ENCODE measurements at places on chromosomes 5 and 9. TPM values are rescaled to one million over a fixed set of nuclear protein-coding genes. Genes with fewer than 3 reads are reported as not detected.

Gene PLPP7
- total RNA-seq, result not detected

Gene NAIP
- total RNA-seq, result 4.6 TPM

Gene SIGMAR1
- 141 TPM for total RNA-seq

Gene RANBP17
- 17.1 TPM for total RNA-seq

Gene SLC25A48
- total RNA-seq, result 1.0 TPM

DNA sequence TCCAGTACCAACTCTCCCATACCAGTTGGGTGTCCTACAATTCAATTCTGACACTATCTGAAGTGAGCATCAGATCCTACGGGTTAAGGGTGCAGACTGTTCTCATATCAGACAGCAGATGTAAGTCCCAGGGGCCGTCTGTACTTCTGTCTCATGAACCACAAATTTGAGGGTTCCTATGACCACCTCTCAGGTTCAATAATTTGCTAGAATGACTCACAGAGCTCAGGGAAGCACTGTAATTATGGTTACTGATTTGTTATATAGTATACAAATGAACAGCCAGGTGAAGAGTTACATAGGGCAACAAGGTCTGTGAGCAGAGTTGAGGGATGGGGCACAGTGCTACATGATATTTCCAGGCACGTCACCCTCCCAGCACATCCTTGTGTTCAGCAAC lies 499.1 kb downstream of the DMAC1 start:
- H3K27ac ChIP-seq, result no peak overlapping the region
- no peaks in the 10 kb centered on the region for H3K36me3 ChIP-seq
- H3K27me3 ChIP-seq, result no peaks in the 10 kb centered on the region
- no peak overlapping the region for H3K4me3 ChIP-seq

GRCh38 chr5:98510143-98510985 lies 263.1 kb upstream of the RGMB start:
- peaks cover 6% of the 10 kb centered on the region for H3K4me1 ChIP-seq
- H3K4me3 ChIP-seq, result no peak overlapping the region
- H3K27ac ChIP-seq, result peak overlapping the region; percentile 33
- DNase-seq, result peak; percentile 27
- no peaks in the 10 kb centered on the region for H3K27me3 ChIP-seq

GRCh38 chr9:7974335-7974960 lies 174.9 kb upstream of the DMAC1 start:
- H3K36me3 ChIP-seq, result no peaks in the 10 kb centered on the region
- H3K27me3 ChIP-seq, result no peaks in the 10 kb centered on the region
- peak overlapping the region; percentile 33 for H3K27ac ChIP-seq
- no peaks in the 10 kb centered on the region for H3K4me1 ChIP-seq

- no peak for DNase-seq
- H3K27me3 ChIP-seq, result peaks cover 4% of the 10 kb centered on the region
- no peak overlapping the region for H3K27ac ChIP-seq
- H3K36me3 ChIP-seq, result no peaks in the 10 kb centered on the region
- H3K4me1 ChIP-seq, result no peaks in the 10 kb centered on the region
- H3K4me3 ChIP-seq, result no peak overlapping the region
Observed at GRCh38 chr9:36788534-36788933, 215.8 kb downstream of the MELK start.

DNA sequence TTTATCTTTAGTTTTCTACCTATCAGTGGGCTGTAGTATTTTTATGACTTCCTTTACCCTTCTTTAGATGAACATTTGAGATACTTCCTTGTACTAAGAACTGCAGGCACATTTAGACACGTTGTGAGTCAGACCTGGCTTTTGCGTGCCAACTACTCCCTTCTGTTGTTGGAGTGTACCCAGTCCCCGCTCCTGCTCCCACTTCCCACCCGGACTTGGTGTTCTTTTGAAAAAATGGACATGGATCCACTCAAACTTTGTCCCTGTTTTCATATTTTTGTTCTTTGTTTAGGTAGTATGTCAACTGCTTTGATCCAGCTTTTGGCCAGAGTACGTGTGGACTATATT lies 60.7 kb downstream of the PARP8 start:
- H3K27me3 ChIP-seq, result no peaks in the 10 kb centered on the region
- H3K4me1 ChIP-seq, result no peaks in the 10 kb centered on the region
- H3K27ac ChIP-seq, result no peak overlapping the region
- no peaks in the 10 kb centered on the region for H3K36me3 ChIP-seq
- no peak for DNase-seq
- H3K4me3 ChIP-seq, result no peak overlapping the region

DNA sequence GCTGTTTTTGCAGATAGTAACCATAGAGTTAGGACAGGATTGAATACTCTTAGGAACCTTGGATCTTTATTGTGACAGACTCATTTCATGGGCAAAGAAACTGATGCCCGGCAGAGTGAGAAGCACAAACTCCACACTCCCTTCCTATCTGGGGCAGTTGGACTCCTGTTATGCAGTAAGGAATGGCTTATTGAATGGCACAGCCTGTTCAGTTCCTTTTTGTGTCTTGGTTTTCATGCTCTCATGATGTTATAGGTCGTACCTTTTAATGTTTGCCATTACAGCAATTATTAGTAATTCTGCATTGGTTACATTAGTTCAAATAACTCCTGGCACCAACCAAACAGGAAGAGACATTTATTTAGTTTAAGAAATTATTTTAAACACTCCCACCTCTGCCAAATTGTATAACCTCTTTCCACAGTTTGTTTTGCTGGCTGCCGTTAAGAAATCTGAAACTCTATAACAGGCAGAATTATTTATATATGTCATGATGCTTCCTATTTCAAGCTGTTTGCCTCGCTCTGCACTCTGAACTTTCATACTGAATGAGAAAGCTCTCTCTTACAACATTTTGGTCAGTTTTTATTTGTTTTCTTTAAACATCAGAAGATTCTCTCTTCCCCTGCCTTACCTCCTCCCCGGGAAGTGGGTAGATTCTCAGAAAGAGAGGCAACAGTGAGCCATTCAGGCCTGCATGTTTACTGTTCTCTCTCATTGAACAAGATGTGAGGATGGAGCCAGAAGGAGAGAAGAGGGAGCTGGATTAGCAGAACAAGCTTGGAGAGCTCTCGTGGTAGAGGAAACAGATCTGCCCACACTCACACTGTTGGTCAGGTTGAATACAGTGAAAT lies 144.4 kb downstream of the ARHGEF28 start:
- no peak for DNase-seq
- H3K27ac ChIP-seq, result no peak overlapping the region
- no peaks in the 10 kb centered on the region for H3K4me1 ChIP-seq
- no peaks in the 10 kb centered on the region for H3K36me3 ChIP-seq

DNA sequence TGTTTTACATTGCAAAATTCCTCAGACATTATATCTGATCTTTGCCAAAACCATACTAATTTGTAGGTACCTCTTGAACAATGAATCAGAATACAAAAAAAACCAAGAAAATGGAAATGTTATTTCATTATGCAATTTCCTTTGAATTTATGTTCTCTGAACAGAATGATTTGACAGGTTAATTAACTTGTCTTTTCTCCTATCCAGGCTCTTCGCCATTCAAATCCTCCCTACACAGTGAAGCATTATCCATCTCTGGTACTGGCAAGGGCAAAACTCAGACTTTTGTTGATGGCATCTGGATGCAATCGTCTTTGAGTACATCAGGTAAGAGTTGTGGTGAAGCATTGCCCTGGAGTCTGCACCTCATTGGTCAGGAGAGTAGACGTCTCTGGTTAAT lies 655.7 kb upstream of the ITGA1 start:
- DNase-seq, result no peak
- H3K4me3 ChIP-seq, result no peak overlapping the region
- no peak overlapping the region for H3K27ac ChIP-seq

- H3K4me3 ChIP-seq, result no peak overlapping the region
- H3K4me1 ChIP-seq, result no peaks in the 10 kb centered on the region
- no peaks in the 10 kb centered on the region for H3K27me3 ChIP-seq
- DNase-seq, result no peak
Observed at GRCh38 chr9:120256146-120256545, 323.8 kb downstream of the CDK5RAP2 start.

- DNase-seq, result no peak
- H3K27me3 ChIP-seq, result no peaks in the 10 kb centered on the region
- H3K4me3 ChIP-seq, result no peak overlapping the region
- no peak overlapping the region for H3K27ac ChIP-seq
Observed at GRCh38 chr5:64794053-64794770, 25.5 kb downstream of the CWC27 start.

DNA sequence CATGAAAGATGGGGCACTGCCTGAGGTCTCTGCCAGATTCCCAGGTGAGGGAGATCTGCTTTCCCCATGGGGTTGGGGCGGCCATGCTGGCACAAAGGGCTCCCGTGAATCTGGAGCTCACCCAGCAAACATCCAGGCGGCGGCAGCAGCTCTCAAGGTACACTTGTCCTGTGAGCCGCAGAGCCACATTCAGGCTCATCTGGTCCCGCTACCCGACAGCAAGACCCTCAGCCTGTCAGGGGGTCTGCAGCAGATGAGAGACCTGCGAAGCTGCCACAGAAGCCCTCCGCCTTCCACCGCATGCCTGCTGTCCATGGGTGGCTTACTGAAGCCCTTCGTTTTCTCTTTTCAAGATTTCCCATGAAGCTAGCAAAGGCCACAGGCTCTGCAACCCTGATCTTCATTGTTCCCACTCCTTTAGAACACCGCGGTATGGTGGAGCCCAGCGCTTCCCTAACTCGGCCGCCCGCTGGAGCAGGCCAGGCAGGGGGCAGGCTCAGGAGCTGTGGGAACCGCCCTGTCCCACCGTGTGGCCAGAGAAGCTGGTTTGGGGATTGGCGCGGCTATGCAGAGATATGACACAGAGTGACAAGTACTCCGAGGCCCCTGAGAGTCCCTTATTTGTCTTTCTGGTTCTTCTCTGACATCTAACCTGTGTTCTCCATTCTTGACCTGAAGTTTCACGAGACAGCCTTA lies 8.8 kb downstream of the LRRC14B start:
- no peaks in the 10 kb centered on the region for H3K36me3 ChIP-seq
- no peak overlapping the region for H3K27ac ChIP-seq
- no peak overlapping the region for H3K4me3 ChIP-seq
- H3K4me1 ChIP-seq, result no peaks in the 10 kb centered on the region
- no peaks in the 10 kb centered on the region for H3K27me3 ChIP-seq
- no peak for DNase-seq

GRCh38 chr9:77910194-77910621 lies 121.4 kb downstream of the GNAQ start:
- DNase-seq, result no peak
- H3K4me1 ChIP-seq, result no peaks in the 10 kb centered on the region
- no peaks in the 10 kb centered on the region for H3K27me3 ChIP-seq

GRCh38 chr9:127018935-127019334 lies 103.5 kb downstream of the ANGPTL2 start:
- no peak for DNase-seq
- no peaks in the 10 kb centered on the region for H3K27me3 ChIP-seq
- no peak overlapping the region for H3K27ac ChIP-seq
- H3K36me3 ChIP-seq, result no peaks in the 10 kb centered on the region
- H3K4me3 ChIP-seq, result no peak overlapping the region

DNA sequence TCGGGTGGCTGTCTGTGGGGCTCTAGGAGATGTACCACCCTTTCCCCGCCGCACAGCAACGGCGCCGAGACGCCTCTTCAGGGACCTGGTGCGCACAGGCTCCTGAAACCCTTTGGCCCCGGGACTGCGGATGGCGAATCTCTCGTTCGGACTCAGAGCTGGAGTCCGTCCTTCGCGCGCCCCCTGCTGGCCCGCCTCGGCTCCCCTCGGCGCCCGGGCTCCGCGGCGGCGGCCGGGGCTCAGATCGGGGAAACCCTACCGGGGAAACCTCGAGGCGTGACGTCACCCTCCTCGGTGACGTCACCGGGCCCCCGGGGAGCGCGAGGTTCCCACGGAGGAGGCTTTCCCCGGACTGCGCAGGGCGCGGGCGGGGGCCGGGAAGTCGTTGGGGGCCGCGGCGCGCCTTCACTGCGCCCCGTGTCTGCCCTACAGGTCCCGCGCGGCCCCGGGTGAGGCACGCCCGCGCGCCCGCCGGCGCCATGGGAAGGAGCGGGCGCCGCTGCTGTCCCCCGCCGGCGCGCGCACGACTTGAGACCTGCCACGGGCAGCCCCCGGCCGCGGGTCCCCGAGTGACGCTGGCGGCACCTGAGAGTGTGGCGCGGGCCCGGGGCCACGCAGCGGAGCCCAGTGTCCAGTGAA lies 7.9 kb downstream of the PRR7 start:
- H3K4me1 ChIP-seq, result peaks cover 16% of the 10 kb centered on the region
- peak overlapping the region; percentile 95 for H3K27ac ChIP-seq
- DNase-seq, result peak; percentile 96
- H3K36me3 ChIP-seq, result no peaks in the 10 kb centered on the region
- peak overlapping the region; percentile 62 for H3K4me3 ChIP-seq

DNA sequence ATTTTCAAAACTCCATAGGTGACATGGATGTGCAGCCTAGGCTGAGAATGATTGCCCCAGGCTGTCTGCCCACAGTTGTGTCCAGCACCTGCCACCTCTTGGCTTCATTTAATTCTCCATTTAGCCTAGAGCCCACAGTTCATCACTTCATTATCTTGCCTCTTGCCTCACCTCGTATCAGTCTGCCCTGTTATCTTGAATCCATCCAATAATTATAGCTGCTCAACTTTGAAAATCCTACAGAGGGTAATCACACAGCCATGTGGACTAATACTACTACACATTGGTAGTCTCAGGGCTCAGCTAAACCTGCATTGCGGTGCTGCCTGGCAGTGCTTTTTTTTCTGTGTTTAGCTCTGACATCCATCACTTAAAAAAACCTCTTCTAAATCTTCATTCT lies 7.4 kb downstream of the UGCG start:
- H3K4me1 ChIP-seq, result peaks cover 26% of the 10 kb centered on the region
- H3K27ac ChIP-seq, result no peak overlapping the region
- H3K27me3 ChIP-seq, result no peaks in the 10 kb centered on the region
- DNase-seq, result no peak

GRCh38 chr9:81874931-81875330 lies 53.3 kb upstream of the SPATA31D4 start:
- peak; percentile 16 for DNase-seq
- H3K4me1 ChIP-seq, result no peaks in the 10 kb centered on the region
- H3K27ac ChIP-seq, result no peak overlapping the region
- no peak overlapping the region for H3K4me3 ChIP-seq
- no peaks in the 10 kb centered on the region for H3K36me3 ChIP-seq
- H3K27me3 ChIP-seq, result no peaks in the 10 kb centered on the region

DNA sequence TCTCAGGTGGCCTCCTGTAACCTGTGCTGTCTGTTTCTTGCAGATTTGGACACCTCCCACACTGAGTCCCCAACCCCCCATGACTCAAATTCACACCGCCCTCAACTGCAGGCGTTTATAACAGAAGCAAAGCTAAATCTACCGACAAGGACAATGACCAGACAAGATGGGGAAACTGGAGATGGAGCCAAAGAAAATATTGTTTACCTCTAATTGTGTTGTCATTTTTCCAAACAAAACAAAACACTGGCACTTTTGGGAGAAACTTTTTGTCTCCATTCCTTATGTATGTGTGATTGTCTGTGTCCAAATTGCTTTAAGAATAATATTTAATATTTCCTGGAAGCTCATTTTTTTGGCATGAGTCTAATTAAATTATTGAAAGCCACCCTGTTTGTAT lies 314.8 kb downstream of the ARHGEF28 start:
- no peak for DNase-seq
- no peak overlapping the region for H3K27ac ChIP-seq
- no peaks in the 10 kb centered on the region for H3K36me3 ChIP-seq
- H3K4me1 ChIP-seq, result no peaks in the 10 kb centered on the region
- no peaks in the 10 kb centered on the region for H3K27me3 ChIP-seq
- H3K4me3 ChIP-seq, result no peak overlapping the region

GRCh38 chr5:158882236-158882635 lies 217.5 kb downstream of the EBF1 start:
- no peak overlapping the region for H3K27ac ChIP-seq
- no peaks in the 10 kb centered on the region for H3K36me3 ChIP-seq
- DNase-seq, result no peak

All from hepatocyte (in vitro differentiated cells).